Activated CD8-positive, alpha-beta memory T cell treated with anti-CD3 and anti-CD28 coated beads for 1 hour (primary cell): ENCODE measurements at places on chromosomes 11 and 22.

- DNase-seq: no peak
Measured at GRCh38 chr11:47317064-47317828, 35.3 kb downstream of the MYBPC3 start.

DNA sequence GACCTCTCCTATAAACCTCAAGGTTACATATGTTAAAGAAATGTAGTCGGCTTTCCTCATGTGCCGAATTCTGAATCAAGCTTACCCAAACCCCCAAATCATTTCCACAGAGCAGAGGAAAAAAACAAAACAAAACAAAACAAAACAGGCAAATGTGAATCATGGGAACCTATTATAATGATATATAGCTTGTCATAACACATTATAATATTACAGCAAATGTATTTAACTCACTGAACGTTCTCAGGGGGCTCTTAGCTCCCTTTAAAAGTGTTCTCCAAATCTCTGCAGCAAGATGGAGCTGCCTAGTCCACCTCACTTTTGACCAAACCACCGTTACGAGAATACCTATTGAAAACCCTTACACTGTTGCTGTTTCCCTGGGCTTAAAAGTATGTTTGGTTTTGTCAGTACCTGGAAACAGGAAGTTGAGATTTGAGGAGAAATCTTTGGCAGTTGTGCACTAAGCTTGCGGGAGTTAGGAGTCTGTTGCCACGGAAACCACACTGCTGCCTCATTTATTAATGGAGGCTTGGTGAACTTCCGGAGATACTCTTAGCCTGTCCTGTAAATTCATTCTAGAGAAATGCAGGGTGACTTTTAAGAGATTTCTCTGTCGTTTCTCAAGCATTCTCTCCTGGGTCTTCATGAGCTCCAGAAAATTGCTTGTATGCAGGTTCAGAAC lies 167.0 kb upstream of the RASSF10 start:
- DNase-seq: no peak

DNA sequence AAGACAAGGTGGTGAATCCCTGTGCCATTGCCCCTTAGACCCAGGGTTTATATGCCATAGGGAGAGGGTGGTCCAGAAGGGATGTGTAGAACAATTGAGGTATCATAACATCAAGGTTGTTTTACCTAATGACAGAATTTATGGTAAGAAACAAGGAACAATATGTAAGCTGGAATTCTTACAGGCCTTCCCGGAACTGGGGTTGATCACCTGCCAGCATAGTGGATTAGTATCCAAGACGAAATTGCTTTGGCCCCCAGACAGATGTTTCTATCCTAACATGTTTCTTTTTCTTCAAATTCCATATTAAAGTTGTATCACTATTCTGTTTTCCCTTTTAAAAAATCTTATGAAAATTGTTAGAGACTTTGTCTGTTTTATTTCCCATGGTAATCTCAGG lies 343.8 kb upstream of the ANO3 start:
- DNase-seq: no peak

DNA sequence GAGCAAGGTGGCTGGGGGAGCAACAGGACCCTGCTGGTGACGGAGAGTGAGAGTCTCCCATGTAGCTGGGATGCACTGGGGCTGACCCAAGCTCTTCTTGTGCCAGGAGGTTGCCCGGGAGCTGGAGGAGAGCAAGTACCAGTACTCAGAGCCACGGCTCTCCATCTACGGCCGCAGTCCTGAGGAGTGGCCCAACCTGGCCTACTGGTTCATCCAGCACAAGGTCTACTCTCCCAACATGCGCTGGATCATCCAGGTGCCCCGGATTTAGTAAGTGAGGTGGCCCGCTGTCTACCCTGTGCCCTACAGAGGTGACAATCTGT lies 40.4 kb downstream of the AMPD3 start:
- DNase-seq: no peak

DNA sequence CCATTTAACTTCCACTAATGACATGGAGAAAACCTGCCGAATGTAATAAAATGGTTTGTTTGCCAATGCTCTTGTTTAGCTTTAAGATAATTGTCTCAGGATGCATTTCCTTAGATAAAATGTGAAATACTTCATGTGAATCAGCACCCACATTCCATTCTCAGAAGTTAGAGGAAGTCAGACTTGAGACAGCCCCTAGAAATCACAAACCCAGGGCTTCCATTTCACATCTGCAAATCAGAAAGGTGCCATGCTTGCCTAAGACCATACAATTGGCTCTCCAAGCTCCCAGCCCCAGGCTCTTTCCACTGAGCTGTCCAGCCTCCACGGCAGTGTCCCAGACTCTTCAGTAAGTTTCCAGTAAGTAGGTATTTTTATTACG lies 35.6 kb upstream of the ADORA2A start:
- no peak for DNase-seq

DNA sequence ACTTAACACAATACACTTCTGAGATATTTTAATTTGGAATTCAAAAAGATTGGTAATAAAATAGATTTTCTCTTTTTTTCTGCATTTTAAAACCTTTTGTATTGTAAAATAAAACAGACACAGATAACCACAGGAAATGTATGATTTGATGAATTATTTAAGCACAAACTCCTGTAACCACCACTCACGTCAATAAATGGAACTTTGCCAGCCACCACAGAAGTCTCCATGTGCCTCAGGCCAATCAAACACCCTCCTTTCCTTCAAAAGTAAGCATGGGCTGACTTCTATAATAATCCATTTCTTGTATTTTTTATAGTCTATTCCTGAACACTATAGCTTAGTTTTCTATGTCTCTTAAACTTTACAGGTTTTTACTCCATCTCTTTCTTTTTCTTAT lies 721.7 kb downstream of the DLG2 start:
- DNase-seq: no peak

- DNase-seq: no peak
Measured at GRCh38 chr11:114260483-114260882, 35.7 kb upstream of the NNMT start.

DNA sequence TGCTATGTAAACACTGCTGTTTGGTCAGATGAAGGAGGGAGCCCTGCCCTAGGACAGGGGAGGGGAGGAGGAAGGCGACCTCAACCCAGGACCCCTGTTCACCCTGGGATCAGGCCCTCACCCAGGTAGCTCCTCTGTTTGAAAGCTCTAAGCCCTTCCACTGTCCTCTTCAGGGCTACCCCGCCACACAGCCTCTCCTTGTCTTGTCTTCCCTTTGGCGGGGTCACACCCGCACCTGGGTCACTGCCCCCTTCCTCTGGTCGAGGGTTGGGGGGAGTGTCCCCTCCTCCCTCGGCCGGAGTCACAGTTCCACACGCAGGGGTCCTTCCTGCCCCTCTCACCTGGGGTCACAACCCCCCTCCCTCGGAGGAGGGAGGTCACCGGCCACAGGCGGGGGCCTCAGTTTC lies 463 bp upstream of the PTPMT1 start:
- no peak for DNase-seq

- no peak for DNase-seq
Measured at GRCh38 chr11:64759131-64759721, 548 bp downstream of the PYGM start.

DNA sequence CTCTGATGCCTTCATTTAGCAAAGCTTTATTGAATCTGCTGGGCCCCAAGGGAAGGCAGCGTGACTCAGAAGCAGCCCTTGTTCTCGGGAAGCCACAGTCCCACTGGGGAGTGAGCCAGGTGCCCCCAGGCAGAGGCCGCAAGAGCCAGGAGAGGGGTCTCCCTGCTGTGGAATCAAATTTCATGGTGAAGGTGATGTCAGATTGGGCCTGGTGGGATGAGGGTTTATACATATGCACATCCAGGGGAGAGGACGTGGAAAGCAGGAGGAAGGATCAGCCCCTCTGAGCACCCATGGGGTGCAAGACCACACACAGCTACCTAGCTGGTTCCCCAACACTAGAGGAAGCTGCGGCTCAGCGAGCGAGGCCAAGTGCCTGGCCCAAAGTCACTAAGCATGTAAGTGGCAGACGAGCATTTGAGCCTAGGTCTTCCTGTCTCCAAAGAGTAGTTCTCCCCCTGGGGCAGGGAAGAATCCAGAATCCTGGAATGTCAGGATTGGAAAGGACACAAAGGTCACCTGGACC lies 2.0 kb downstream of the SYNGR1 start:
- DNase-seq: no peak

DNA sequence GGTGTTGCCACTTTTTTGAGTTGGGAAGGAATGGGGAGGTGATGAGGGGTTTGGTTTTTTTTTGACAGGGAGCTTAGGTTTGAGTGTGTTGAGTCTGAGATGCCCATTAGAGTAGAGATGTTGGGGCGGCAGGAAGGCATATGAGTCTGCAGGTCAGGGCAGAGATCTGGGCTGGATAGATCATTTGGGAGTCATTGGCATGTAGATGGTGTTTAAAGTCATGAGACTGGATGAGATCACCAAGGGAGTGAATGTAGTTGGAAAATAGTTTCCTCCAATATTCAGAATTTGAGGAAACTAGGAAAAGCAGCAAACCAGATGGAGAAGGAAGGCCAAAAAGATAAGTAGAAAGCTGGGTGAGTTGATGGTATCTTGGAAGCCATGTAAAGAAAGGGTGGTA lies 2.1 kb upstream of the ANAPC15 start:
- no peak for DNase-seq

DNA sequence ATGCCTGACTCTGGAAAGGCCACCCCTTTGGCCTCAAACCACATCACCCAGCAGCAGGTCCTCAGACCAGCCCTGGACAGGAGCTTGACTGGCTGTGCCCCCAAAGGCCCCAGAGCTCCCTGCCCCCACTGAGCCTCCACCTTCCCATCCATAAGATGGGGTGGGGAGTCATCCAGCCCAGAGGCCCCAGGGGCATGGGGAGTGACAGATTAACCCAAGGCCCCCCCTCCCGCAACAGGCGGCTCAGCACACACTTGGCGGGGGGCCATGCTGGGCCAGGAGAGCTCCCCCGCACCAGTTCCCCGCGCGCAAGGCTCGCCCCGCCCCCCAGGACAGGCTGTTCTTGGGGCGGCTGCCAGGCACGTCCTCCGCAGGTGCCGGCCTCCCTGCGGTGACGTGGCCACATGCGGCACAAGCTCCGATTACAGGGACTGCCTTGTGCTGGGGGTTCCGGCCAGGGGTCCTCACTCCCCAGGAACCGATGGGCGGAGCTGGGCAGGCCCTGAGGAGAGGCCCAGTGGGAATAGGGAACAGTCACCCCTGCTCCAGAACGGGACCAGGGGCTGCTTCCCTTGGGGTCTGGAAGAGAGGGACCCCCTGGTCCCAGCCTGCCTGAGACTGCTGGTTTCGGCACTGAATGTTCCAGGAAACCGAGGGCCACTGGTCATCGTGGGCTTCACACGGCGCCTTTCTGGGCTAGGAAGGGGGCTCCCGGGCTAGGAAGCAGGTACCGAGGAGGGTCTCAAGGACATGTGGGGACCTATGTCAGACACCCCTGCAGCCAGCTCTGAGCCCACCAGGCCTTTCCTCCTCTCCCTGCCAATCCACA lies 5.1 kb upstream of the CDKN1C start:
- no peak for DNase-seq

DNA sequence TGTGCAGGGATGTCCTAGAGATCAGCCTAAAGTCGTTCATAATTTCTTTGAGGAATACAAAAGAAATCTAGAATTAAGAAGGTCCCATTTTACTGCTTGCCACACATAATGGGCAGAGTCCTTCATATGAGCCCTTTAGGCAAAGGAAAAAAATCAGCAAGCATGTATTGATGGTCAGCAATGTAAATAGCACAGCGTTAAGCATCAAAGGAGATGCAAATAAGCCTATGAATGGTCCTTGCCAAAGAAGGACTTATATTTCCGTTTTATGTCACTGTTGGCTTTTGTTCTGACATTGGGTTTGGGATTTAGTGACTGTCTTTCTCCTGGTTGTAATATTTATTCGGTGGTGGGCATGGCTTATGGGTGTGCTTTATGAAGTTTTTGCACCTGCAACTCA lies 69.8 kb downstream of the CD44 start:
- DNase-seq: no peak

DNA sequence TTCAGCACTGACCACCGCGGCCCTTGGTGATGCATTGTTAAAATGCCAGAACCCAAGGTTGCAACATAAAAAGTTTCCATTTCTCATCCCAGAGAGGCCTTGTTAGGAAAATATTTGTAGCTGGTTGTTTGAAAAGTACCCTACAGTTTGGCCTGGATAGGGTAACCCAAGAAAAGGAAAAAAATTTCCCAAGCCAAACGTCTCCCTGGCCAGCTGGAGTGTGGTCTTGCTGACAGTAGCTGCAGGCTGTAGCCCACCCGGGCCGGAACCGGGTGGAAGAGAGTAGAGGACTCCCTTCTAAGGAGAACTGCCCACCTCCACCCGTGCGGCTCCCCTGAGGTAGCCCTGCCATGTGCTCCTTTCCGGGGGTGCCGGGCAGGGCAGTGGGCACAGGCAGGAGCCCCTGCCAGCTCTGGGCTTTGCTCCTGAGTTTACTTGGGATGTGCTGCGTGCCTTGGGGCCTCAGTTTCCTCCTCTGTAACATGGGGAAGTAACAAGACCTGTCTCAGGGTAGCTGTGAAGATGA lies 38.5 kb downstream of the IGHMBP2 start:
- DNase-seq: no peak

DNA sequence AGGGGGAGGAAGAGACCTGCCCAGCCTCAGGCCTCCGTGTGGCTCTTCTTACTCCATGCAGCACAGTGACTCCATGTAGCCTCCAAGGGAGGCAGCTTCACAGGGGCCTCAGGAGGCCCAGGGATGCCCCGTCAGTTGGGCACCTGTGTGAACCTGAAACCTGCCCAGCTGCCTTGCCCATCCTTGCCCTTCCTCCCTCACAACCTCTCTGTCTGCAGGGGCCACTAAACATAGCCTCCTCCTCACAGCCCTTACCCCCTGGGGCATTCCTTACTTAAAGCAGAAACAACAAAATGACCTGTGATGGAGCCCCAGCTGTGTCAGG lies 7.1 kb downstream of the LRRC32 start:
- DNase-seq: no peak

DNA sequence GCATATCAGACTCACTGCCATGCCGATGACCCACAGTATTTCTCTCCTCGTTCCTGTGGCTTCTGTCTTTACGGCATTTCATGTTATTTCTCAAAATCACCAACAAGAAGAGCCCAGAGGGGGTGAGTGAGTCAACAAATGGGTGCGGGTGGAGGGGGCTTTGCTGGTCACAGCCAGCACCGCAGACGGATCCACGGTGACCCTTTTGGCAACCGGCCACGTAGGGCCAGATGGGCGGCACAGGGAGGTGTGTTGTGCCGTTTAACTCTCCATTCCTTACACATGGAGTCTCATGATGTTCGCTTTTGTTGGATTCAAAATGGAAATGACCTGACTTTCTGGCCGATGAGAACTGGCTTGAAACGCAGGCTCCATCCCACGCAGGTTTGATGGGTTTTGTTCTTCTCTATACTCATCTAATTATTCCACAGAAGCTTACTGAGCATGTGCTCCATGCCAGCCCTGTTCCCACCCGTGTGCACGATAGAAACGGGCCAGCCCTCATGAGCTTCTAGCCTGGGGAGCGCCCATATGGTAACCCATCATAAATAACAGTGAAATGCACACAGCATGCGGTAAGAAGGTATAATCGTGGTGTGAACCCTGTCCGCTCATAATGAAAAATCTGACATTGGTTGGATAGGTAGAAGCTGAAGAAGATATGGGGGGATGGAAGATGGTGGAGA lies 319.9 kb downstream of the BRD1 start:
- no peak for DNase-seq

DNA sequence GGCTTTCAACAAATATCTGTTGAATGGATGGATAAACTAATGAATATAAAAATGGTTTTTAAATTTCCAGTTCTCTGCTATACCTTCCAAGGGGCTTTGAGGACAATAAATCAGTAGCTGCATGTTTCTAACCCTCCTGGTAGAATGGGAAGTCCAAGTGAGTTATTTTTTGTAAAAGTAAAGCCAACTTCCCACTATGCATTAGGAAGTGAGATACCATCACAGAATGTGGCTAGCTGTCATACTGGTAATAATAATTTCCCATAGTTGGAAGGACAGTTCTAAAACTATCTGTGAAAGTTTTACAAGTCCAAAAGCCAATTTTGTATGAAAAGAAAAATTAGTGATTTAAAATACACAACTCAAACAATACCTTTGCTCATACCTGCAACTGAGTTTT lies 50.0 kb downstream of the TMEM123 start:
- DNase-seq: no peak
